Fibroblast of skin of left biceps (primary cell): ENCODE measurements at places on chromosomes 2 and 18.

- DNase-seq, result no peak
Measured at GRCh38 chr2:97957432-97958183, 38.1 kb downstream of the TMEM131 start.

GRCh38 chr2:207135801-207136457 lies 29.8 kb downstream of the KLF7 start:
- DNase-seq, result no peak

GRCh38 chr2:62056341-62056740 lies 139.6 kb upstream of the B3GNT2 start:
- DNase-seq, result no peak

GRCh38 chr2:28054916-28055315 lies 164.4 kb downstream of the BABAM2 start:
- no peak for DNase-seq

DNA sequence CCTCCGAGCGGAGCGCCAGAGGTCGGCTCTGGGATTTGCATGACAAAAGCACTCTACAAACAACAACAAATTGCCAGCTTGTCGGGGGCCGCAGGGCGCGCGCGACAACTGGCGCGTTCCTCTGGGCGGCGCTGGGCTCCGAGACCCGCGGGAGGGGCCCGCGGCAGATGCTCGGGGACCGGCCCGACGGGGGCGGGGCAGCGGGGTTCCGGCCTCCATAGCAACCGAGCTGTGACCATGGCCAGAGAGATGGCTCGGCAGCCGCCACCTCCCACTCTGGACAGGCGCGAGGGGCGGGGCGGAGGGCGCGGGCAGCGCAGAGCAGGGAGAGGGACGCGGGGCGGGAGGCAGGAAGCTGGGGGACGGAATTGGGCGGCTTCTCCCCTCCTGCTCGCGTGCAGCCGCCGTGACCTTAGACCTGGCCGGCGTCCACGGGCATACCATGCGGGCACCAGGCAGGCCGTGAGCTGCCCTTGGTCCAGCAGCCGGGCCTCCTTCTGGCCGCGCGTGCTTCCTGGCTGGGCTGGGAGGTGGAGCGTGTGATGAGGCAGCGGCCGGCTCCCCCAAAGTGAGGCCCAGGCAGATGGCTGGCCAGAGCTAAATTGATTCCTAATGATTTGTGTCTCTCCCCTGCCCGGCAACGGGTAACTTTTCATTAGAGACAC lies 171.5 kb downstream of the CELF4 start:
- no peak for DNase-seq

DNA sequence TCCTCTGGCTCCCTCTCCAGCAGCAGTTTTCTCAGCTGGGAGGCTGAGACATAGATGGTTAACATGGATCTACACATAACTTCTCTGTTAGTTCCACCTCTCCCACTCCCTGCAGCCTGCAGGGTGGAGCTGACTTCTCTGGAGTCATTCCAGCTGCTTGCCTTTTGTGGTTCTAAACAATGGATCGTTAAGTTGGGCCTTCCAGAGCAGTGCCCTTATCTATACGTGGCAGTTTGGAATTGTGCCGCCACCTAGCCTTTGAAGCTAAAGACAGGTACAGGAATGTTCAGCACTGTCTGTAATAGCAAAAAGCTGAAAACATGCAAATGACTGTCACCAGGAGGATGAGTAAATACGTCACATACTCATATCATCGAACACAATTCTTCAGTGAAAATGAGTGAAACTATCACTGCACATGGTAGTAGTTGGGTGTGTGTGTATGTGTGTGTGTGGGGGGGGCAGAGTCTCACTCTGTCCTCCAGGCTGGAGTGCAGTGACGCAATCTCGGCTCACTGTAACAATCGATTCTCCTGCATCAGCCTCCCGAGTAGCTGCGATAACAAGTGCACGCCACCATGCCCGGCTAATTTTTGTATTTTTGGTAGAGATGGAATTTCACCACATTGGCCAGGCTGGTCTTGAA lies 50.3 kb downstream of the SH2D6 start:
- no peak for DNase-seq
